Activated CD4-positive, CD25-positive, alpha-beta regulatory T cell treated with anti-CD3 and anti-CD28 coated beads, Interleukin-2, amount 50 U/mL, for 16 hours (primary cell): ENCODE measurements at places on chromosomes 6 and 20.

DNA sequence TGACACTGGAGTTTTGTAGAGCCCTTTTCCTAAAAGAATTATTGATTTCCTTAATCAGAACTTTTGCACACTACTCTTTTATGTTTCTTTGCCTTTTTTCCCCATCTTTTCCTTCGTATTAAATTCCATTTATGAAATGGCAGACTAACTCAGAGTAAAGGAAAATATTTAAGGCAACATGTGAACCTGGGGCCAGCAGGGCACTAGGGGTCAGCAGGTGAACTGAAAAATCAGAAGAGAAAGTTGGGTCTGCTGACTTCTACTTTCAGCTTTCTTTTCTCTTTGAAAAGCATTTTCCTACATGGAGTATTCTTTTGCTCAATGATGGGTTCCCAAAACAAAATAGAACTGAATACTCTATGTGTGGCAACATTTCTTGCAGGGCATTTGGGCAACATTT, 226.6 kb upstream of the EXOC2 start:
- no peak for DNase-seq

DNA sequence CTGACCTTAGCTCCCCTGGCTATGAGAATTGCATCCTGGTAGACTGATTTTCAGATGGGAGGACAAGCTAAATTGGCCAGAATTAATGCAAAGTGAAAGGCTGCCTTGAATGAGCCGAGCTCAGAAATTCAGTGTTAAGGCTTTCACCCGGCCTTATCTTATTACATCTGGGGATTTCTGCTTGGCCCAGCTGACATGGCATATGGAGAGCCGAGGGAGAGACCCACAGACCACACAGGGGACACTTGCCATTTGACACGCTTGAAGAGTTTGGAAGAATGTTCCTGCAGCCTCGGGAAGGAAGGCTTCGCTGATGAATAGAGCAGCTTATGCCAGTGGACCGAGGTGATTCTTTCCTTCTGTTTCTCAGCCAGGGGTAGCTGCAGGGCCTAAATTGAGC, 9.0 kb downstream of the MOCS3 start:
- no peak for DNase-seq

GRCh38 chr6:12232821-12233220, 57.3 kb upstream of the EDN1 start:
- DNase-seq = no peak

GRCh38 chr6:25297039-25297441, 17.9 kb downstream of the CARMIL1 start:
- DNase-seq = no peak

- DNase-seq = no peak
Observed at GRCh38 chr6:109102762-109103161, 7.5 kb downstream of the CEP57L1 start.

DNA sequence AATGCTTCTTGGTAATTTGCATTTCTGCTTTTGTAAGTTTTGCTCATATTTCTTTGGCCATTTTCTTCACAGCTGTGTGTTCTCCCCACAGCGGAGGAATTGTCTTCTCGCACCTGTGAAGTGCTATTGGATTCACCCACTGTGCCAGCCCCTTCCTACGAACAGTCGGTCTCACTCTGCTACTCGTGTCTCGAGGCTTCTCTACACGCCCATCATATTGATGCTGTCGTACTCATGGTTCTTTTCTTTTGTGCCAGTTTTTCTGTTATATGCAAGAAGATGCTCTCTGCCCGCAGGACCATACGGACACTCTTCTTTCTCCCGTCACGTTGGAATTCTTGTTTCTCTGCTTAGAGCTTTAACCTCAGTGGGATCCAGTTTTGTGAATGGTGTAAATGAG, 200.3 kb downstream of the DLL1 start:
- no peak for DNase-seq

- no peak for DNase-seq
Observed at GRCh38 chr20:9594284-9594875, 80.0 kb downstream of the LAMP5 start.

- DNase-seq = no peak
Observed at GRCh38 chr20:53028337-53029007, 56.3 kb downstream of the TSHZ2 start.

GRCh38 chr20:36102809-36103596, 51.5 kb upstream of the EPB41L1 start:
- no peak for DNase-seq

GRCh38 chr6:28142446-28142845, 763 bp downstream of the ZKSCAN8 start:
- DNase-seq = no peak

DNA sequence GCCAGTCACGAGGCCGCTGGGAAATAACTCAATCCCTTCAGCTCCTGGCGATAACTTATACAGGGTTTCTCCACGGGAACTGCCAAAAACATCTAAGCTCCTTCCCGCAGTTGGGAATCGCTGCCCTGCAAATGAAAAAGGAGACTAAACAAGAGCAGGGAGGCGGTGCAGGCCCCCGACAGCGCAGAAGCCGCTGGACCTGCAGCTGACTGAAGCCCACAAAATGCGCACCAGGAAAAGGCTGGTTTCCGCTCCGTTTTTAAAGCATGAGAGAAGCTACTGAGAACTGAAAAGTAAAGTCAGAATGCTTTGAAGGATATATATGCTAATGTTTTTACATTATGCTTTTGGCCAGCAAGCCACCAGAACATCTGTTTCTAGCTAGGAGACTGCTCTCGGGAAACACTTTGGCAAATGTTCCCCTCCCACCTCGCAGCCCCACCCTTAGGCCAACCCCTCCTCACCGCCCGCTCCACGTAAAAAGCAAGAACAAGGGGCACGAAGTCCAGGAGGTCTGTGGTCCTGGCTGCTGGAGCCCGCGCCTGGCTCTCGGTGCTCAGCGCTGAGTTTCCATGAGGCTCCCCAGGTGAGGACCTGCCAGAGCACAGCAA, 90.5 kb downstream of the SOD2 start:
- no peak for DNase-seq

- DNase-seq = no peak
Observed at GRCh38 chr6:110493253-110493800, 16.9 kb upstream of the SLC22A16 start.

DNA sequence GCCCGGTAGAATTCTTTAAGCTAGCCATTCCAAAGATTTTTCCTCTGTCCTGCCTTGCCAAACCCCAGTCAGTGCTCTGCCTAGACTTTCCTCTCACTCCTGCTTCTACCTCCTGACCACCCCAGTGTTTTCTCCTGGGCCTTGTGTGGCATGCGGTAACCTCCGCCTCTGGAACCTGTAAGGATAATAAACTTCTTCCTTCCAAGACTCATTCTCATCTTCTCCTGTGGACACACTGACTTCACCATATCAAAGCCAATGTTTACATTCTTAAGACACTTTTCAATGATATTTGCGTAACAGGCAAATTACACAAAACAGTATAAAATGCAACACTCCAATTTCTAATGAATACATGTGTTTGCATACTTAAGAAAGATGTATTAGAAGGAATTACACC, 354.6 kb downstream of the RNF144B start:
- DNase-seq = no peak

DNA sequence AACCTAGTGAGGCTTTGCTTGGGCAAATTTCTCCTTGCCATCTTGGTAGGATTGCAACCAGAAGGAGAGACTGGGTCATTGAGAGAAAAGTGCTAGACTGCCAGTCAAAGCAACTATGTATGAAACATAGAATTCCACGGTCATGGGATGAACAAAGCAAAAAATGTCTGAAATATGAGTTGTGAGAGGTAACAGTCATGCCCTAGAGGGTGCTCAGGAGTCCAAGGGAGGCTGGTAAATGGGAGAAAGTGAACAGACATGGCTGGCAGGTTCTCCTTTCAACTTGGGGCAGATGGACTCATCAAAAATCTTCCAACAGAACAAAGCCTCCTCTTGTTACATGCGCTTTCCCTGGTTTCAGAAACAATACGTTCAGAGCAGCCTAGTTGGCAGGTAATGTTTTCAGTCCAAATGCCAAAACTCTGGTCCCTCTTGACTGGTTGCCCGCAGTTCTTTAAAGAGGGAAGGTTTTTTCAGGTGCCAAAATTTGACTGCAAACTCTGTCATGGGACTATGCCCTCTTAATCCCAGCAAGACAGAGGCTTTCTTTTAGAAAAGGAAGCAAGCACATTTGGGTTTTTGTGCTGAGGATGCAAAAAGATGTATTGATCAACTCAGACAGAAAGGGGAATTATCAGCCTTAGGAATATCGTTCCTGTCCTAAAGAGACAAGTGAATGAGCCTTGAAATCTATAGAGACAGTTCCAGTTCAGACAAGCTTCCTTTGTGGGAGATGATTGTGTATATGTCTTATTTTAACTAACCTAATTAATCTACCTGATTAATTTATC, 68.5 kb upstream of the SASH1 start:
- DNase-seq = no peak

- no peak for DNase-seq
Observed at GRCh38 chr6:93366506-93366905, 52.9 kb downstream of the EPHA7 start.

DNA sequence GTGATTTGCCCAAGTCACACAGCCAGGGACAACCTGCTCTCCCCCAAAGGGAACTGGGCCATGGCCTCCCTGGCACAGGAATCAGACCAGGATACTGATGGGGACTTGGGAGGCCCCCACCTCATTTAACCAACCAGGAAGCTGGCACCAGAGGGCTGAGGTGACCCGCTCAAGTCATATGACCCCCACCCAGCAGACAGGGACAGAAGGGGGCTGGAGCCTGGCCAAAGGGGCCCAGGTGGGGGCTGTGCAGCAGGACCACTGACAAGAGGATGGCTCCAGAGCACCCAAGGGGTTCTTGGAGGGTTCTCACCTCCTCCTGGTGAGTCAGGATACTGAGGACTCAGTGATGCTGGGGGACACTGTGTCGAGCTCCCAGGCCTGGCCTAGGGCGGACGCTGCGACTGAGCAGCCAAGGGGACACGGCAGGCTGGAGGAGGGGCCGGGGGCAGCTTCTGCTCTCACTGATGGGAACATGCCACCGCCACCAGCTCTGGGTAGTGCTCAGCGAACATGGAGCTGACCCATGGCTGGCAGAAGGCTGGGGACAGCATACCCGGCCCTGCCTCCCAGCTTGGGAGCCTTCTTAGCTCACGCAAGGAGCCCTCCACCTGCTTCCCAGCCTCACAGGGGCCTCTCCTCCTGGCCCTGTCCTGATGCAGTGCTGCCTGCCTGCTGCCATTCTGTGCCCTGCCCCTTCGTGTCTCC, 1.2 kb downstream of the CST7 start:
- no peak for DNase-seq

- DNase-seq = no peak
Observed at GRCh38 chr20:63653041-63653973, at the start of gene STMN3. TSS of gene STMN3 (minus strand) at chr20:63653424. CDS start at chr20:63653345, 79 bp downstream.

- DNase-seq = no peak
Observed at GRCh38 chr6:42099340-42100028, 42.9 kb downstream of the C6orf132 start.

- no peak for DNase-seq
Observed at GRCh38 chr6:38355519-38355918, 284.2 kb downstream of the BTBD9 start.

DNA sequence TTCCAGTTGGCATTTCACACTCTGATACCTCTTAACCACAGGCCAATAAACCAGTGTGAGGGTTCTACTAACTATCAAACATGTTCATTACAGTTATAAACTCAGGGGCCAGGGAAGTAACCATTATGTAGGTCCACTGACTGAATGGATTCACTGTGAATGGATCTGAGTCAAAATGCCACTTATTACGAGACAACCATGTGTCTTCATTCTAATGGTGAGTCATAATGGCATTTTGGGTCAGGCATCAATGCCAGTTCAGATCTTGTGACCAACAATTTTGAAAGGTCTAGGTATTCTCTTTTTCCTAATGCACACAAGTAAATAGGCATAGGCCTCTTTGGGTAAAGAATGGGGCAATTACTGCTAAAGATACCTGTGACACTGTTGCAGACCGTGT, 112.2 kb upstream of the HEY2 start:
- no peak for DNase-seq

- DNase-seq = no peak
Observed at GRCh38 chr20:10109641-10110040, 74.9 kb downstream of the ANKEF1 start.

DNA sequence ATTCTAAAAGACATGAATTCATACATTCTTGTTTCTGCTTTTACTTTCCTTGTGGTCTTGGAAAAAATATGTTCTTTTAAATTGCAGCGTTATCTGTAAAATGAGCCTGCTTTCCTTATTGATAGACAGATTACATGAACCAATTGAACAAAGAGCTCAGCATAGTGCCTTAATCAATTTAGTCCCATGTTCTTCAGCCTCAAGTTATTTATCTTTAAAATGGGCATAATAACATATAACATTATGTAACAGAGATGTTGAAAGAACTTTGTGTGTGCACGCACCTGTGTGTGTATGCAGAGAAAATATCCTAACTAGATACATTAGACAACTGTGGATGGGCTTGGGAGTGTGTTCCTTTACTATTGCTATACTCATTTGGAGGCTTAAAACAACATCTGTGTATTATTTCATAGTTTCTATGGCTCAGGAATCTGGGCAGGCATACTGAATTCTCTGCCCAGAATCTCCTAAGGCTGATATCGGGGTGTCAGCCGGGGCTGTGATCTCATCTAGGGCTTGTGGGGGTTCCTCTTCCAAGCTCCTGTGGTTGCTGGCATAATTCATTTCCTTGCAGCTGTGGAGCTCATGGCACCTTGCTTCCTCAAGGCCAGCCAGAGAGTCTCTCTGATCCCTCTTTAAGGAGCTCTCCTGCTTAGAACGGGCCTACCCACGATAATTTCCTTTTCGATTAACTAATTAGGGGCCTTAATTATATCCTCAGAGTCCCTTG, 194.1 kb downstream of the ARID1B start:
- no peak for DNase-seq

DNA sequence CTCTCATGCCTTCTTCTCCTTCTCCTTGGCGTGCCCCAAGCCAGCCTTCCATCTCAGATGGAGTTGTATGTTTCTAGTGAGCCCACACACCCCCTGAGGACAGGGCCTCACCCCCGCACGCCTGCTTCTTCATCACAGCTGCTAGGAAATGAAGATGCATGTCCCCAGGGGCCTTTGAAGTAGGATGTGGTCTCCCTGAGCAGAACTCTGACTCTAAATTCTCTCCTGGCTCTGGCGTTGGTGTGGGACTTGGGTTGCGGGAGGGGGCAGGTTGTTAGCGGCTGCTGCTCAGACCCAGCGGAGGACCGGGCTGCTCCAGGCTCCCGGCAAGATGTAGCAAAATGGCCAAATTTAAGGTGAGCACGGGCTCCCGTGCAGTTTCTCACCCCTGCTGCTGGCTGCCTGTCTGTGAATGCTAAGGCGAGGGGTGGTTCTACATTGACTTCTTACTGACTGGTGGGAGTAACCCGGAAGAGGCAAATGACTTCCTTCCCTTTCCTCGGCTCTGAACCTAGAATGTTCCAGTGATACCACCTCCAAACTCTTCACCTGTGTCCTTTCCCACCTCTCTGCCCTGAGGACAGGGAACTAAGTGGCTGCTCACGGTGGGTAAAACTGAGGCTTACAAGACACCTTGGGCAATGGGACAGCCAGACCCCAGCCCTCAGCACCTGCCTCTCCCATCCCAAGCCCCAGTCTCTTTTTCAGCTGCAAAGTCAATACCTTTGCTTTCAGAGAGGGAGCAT, 8.8 kb downstream of the SYNJ2 start:
- DNase-seq = no peak

- DNase-seq = no peak
Observed at GRCh38 chr6:104704191-104704590, 155.5 kb downstream of the HACE1 start.

- no peak for DNase-seq
Observed at GRCh38 chr6:144820270-144820669, 535.1 kb downstream of the UTRN start.

GRCh38 chr6:2235777-2236495, 9.5 kb downstream of the GMDS start:
- DNase-seq = no peak

GRCh38 chr20:56554869-56555268, 21.8 kb downstream of the FAM209B start:
- no peak for DNase-seq
